ENCODE measurements at places on chromosomes 11 and 22.

GRCh38 chr11:17208257-17208999, 642 bp upstream of the PIK3C2A start:
- DNase-seq: peak; percentile 70
- H3K4me3 ChIP-seq: peak overlapping the region; percentile 99
- peaks cover under 1% of the 10 kb centered on the region for H3K36me3 ChIP-seq
- peak overlapping the region; percentile 92 for H3K27ac ChIP-seq
- peaks cover 28% of the 10 kb centered on the region for H3K4me1 ChIP-seq

- H3K4me3 ChIP-seq: no peak overlapping the region
- H3K27me3 ChIP-seq: no peaks in the 10 kb centered on the region
- no peaks in the 10 kb centered on the region for H3K36me3 ChIP-seq
- no peak overlapping the region for H3K27ac ChIP-seq
- DNase-seq: no peak
These were observed 4.1 kb downstream of the CCDC188 start for GRCh38 chr22:20146777-20147176.

- no peak for DNase-seq
- H3K4me3 ChIP-seq: no peak overlapping the region
- H3K27me3 ChIP-seq: peaks cover 3% of the 10 kb centered on the region
- H3K27ac ChIP-seq: no peak overlapping the region
- H3K36me3 ChIP-seq: no peaks in the 10 kb centered on the region
These were observed 161.9 kb upstream of the TTC12 start for GRCh38 chr11:113152500-113152899.

- no peak overlapping the region for H3K4me3 ChIP-seq
- no peaks in the 10 kb centered on the region for H3K36me3 ChIP-seq
- no peak for DNase-seq
- no peaks in the 10 kb centered on the region for H3K4me1 ChIP-seq
- peaks cover 12% of the 10 kb centered on the region for H3K27me3 ChIP-seq
- no peak overlapping the region for H3K27ac ChIP-seq
These were observed 25.3 kb upstream of the LMO1 start for GRCh38 chr11:8288824-8289491.

GRCh38 chr11:119335091-119335654, 846 bp downstream of the RNF26 start:
- peak overlapping the region; percentile 87 for H3K27ac ChIP-seq
- DNase-seq: no peak
- peaks cover 9% of the 10 kb centered on the region for H3K36me3 ChIP-seq
- H3K4me3 ChIP-seq: peak overlapping the region; percentile 93
- peaks cover 7% of the 10 kb centered on the region for H3K27me3 ChIP-seq

DNA sequence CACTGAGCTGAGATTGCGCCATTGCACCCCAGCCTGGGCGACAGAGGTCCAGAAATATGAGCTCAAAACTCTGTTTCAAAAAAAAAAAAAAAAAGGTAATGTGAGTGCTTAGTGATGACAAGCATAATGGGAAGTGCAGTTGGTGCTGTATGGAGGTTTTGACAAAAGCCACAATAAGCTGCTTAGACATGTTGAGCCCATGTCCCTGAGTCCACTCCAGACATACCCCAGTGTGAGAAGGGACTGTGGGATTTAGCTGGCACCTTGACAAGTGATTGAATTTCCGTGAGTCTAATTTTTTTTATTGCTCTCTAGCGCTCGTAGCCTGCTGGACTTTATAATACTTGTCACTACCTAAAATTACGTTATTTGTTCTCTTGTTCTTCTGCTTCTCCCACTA, 15.1 kb upstream of the LGR4 start:
- DNase-seq: no peak
- no peak overlapping the region for H3K27ac ChIP-seq
- H3K4me3 ChIP-seq: no peak overlapping the region
- no peaks in the 10 kb centered on the region for H3K4me1 ChIP-seq
- H3K27me3 ChIP-seq: no peaks in the 10 kb centered on the region
- peaks cover 8% of the 10 kb centered on the region for H3K36me3 ChIP-seq

- peaks cover 22% of the 10 kb centered on the region for H3K27me3 ChIP-seq
- no peak within 1 kb of the TSS for H3K27ac ChIP-seq
- H3K4me3 ChIP-seq: no peak within 1 kb of the TSS
- H3K4me1 ChIP-seq: no peaks in the 10 kb centered on the region
These were observed at the start of gene MFRP for GRCh38 chr11:119346605-119347004. MFRP (minus strand) TSS chr11:119346705; CDS start chr11:119346513, 192 bp downstream.

GRCh38 chr11:102026217-102026616, 21.0 kb upstream of the CFAP300 start:
- H3K4me1 ChIP-seq: no peaks in the 10 kb centered on the region
- no peak overlapping the region for H3K4me3 ChIP-seq
- H3K36me3 ChIP-seq: no peaks in the 10 kb centered on the region
- H3K27me3 ChIP-seq: peaks cover 9% of the 10 kb centered on the region
- no peak for DNase-seq

Measured in activated naive CD4-positive, alpha-beta T cell treated with anti-CD3 and anti-CD28 coated beads for 36 hours (primary cell).